ENCODE measurements at places on chromosomes 3 and 15. TPM values are rescaled to one million over a fixed set of nuclear protein-coding genes. Genes with fewer than 3 reads are reported as not detected.

- DNase-seq: no peak
Measured at GRCh38 chr3:195105841-195106417, 165.0 kb downstream of the XXYLT1 start.

ACKR2 gene
- total RNA-seq: 1.5 TPM

FBXO22 gene
- 49.2 TPM for total RNA-seq

DNA sequence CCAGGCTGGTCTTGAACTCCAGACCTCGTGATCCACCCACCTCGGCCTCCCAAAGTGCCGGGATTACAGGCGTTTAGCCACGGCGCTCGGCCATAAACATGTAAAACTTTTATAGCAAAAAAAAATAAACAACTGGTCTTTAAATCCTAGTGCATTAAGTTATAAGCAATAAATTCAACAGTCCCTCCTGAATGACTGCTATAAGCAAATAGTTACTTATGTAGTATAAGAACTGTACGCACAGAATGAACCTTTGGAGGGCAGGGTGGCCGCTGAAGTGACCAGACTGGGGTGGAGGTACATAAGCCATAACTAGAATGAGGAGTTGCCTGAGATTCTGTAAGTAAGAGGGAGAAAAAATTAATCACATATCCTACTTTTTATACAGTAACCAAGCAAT is 12.6 kb downstream of the CCDC14 start:
- DNase-seq: no peak

DNA sequence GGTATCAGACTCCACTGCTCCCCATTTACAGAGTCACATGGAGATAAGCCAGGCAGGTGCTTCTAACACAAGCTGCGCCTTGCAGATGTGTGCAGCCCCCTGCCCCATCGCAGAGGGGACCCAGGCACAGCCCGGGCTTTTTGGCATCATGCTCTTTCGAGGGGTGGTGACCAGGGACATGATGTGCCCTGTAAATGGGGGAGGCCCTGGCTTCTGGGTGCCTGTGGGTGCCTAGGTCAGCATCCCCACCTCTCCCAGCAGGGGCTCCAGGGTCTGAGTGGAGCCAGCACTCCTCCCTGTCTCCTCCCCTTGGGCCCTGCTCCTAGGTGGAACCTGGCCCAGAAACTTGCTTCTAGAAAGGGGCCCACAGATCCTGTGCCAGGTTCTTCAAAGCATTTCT is 15.2 kb downstream of the TRPM1 start:
- no peak for DNase-seq

DNA sequence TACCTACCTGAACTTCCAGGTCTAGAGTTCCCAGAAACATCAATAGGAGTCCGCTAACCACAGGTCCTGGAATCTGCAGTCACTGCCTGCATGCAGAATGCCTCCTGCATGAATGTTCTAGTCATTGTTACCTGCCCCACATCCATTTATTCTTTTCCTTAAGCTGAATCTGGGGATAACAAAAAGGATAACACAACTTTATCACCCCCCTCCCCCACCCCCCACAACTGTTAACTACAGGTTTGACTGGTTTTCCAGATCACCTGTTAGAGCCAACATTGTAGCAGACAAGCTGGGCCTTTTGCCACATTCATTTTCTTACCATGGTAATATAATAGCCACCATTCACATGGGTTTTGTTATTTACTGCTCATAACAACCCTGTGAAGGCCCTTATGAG is 4.6 kb upstream of the CTSH start:
- peak; percentile 21 for DNase-seq

DNA sequence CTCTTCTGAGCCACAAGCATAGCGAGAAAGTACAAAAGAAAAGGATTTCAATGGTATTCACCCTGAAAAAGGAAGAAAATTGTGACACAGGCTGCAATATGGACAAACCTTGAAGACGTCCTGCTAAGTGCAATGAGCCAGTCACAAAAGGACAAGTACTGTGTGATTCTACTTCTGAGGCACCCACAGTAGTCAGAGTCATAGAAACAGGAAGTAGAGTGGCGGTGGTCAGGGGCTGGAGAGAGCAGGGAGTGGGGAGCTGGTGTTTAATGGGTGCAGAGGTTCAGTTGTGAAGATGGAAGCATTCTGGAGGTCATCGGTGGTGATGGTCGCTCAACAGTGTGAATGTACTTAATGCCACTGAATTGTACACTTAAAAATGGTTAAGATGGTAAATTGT is 180.5 kb downstream of the APBA2 start:
- no peak for DNase-seq

DNA sequence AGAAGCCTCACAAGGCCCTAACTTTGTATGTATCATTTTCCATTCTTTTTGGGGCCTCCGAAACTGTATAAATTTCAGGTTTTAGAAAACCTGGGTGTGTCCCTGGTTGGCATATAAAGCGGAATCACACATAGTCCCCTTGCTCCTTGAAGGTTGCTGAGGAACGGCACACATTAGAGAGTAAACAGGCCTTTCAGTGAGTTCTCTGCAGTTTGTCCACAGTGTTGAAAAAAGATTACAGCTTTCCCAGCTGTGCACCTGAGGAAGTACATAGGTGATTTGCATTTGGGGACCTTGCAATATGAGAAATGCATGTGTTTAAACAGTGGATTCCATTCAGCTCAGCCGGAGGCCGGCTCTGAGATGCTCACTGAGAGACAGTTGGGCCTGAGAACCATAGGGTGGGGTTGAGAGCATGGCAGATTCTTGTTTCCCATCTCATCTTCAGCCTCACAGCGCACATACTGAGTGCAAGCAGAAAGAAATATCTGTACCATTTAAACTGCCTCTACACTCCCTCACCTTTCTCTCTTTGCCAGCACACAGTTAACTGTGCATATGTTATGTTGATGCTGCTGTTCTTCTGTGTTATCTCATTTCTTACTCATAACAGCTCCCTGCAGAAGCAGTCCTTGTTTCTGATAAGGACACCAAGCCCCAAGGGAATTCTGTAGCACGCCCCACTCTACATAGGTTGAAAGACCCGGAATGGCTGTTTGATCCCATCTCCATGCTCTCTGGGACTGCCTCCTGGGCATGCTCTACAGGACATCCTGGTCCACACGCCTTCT is 60.4 kb downstream of the BOC start:
- no peak for DNase-seq

GRCh38 chr3:87227835-87228144 is 681 bp downstream of the CHMP2B start:
- DNase-seq: no peak

INTS14 gene
- total RNA-seq: 55.6 TPM

IGSF11 gene
- 0.56 TPM for total RNA-seq

DNA sequence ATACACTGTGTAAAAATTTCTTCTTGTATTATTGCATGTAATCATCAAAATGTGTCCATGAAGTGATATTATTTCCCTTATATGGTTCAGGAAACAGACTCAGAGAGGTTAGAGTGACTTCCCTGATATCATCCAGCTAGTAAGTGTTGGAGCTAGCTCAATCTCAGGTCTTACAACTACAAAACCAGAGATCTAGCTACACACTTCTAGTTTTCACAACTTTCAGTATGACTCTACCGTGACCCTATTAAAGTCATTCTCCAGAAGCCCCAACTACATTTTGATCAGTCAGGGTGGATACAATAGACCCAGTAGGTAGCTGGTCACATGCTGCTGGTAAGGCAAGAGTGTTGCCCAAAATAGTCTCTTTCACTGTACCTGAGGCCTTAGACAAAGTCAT is 165.3 kb downstream of the GOLIM4 start:
- no peak for DNase-seq

- DNase-seq: no peak
Measured at GRCh38 chr15:32987067-32987466, 207.4 kb downstream of the FMN1 start.

UTS2B gene
- total RNA-seq: 1.5 TPM

DNA sequence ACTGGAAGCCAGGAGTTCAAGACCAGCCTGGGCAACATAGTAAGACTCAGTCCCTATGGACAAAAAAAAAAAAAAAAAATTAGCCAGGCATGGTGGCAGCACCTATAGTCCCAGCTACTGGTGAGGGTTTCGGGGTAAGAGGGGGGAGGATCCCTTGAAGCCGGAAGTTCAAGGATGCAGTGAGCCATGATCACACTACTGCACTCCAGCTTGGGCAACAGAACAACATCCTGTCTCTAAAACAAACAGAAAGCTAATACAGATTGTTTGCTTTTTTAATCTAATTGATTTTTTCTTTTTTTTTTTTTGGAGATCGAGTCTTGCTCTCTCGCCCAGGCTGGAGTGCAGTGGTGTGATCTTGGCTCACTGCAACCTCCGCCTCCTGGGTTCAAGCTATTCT is 1.6 kb upstream of the IMP3 start:
- DNase-seq: no peak

C3orf62 gene
- total RNA-seq: 6.7 TPM

CACNA2D3 gene
- total RNA-seq: not detected

SLC28A1 gene
- total RNA-seq: 0.17 TPM

ANKRD34C gene
- total RNA-seq: not detected

DNA sequence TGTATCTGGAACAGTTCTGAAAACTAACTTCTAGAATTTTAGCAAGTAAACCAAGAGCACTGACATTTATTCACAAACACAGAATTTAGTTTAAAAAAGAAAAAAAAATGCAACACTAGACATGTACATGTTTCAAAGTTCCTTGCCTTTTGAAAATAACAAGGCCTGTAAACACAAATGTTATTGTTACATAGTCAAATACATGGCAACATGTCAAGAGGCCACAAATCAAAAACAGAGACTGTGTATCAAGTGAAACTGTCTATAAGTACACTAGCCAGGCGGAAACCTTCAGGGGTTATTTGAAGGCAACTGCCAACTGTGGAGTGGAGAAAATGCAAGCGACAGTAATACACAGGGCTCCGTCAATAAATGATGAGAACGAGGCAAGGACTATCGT is 547.6 kb downstream of the FOXP1 start:
- no peak for DNase-seq

TGM4 gene
- 0.14 TPM for total RNA-seq

- no peak for DNase-seq
Measured at GRCh38 chr3:179330438-179330837, 7.6 kb downstream of the ZNF639 start.

DNA sequence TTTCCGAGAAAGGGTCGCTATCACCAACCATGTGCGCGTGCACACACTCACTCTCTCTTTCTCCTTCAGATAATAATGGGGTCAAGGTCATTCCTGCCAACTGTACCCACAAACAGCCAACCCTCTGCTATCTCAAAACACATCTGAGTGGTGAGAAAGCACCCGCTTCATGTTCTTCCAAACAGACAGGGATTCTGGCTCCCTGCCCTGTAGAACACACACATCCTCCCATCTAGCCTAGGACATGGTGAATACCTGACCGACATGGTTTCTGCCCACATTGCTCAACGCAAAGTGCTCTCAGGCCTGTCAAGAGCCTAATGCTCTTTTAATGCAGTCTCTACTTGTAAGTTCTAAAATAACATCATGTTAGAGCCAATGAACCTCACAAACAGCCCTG is 302.2 kb downstream of the FOXP1 start:
- no peak for DNase-seq

SLITRK3 gene
- not detected for total RNA-seq

GRCh38 chr15:83092309-83092976 is 15.0 kb upstream of the TM6SF1 start:
- DNase-seq: no peak

DNA sequence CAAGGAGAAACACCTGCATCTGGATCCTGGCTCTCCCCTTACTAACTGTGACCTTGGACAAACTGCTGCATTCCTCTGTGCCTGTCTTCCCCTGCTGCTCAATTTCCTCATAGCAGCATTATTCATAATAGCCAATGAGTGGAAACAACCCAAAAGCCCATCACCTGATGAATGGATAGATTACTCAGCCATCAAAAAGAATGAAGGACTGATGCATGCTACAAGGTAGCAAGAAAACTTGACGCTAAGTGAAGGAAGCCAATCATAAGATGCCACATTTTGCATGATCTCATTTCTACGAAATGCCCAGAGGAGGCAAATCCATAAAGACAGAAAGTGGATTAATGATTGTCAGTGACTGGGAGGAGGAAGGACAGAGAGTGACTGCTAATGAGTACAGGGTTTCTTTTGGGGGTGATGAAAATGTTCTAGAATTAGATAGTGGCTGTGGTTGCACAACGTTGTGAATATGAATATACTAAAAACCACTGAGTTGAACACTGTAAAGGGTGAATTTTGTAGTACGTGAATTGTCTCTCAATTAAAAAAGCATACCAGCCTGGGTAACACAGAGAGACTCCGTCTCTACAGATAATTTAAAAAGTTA is 11.2 kb downstream of the IGDCC4 start:
- no peak for DNase-seq

DNA sequence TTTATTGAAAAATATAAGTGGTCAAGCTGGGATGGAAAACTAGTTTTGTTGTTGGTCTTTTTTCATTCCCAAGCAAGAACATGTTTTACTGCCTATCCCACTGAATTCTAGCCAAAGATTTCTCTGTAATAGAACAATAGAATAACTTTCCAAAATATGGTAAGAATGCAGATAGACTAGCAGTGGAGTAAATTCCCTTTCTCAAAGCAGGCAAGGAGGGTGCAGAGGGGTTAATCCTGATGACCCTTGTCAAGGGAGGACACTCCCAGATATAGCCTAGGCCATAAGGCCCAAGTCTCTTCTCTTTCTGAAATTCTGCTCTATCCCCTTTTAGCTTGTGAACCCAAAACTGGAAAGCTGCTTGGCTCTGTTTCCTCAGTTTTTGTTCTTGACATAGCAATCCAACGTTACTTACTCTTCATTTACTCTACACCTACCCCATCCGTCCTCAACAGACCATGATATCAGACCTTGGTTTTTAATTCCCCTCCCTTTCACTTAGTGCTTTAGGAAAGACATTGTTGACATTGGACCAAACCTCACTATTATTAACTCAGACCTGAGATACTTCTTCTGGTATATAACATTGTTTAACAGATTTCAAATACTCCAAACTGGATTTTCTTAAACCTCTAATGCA is 453.6 kb upstream of the THBS1 start:
- DNase-seq: no peak

- no peak for DNase-seq
Measured at GRCh38 chr3:112651516-112651915, 10.6 kb upstream of the CCDC80 start.

IL20RB gene
- 8.5 TPM for total RNA-seq

PARP6 gene
- 125 TPM for total RNA-seq

CHRD gene
- total RNA-seq: not detected

CKMT1B gene
- total RNA-seq: 5.4 TPM

GRCh38 chr3:15387735-15388134 is 39.6 kb downstream of the METTL6 start:
- DNase-seq: no peak

GRCh38 chr3:124800076-124800475 is 69.8 kb downstream of the UMPS start:
- no peak for DNase-seq

DNA sequence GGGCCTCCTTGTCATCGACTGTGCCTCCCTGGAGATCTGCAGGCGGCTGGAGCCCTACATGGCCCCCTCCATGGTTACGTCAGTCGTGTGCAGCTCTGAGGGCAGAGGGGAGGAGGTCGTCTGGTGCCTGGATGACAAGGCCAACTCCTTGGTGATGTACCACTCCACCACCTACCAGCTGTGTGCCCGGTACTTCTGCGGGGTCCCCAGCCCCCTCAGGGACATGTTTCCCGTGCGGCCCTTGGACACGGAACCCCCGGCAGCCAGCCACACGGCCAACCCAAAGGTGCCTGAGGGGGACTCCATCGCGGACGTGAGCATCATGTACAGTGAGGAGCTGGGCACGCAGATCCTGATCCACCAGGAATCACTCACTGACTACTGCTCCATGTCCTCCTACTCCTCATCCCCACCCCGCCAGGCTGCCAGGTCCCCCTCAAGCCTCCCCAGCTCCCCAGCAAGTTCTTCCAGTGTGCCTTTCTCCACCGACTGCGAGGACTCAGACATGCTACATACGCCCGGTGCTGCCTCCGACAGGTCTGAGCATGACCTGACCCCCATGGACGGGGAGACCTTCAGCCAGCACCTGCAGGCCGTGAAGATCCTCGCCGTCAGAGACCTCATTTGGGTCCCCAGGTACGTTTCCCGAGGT is 146.5 kb downstream of the LRRK1 start:
- DNase-seq: no peak

Measured in Calu3 (cell line).